HT-29 (cell line): ENCODE measurements at places on chromosomes 11 and 22. TPM values are rescaled to one million over a fixed set of nuclear protein-coding genes. Genes with fewer than 3 reads are reported as not detected.

GRCh38 chr22:38751066-38751421 is 4.8 kb downstream of the SUN2 start:
- DNase-seq, result no peak

Gene KIF18A
- total RNA-seq, result 7.9 and 8.0 TPM in 2 replicates

Gene ST14
- total RNA-seq, result 543 and 609 TPM in 2 replicates

Gene CNTF
- 1.3 and 1.6 TPM in 2 replicates for total RNA-seq

DNA sequence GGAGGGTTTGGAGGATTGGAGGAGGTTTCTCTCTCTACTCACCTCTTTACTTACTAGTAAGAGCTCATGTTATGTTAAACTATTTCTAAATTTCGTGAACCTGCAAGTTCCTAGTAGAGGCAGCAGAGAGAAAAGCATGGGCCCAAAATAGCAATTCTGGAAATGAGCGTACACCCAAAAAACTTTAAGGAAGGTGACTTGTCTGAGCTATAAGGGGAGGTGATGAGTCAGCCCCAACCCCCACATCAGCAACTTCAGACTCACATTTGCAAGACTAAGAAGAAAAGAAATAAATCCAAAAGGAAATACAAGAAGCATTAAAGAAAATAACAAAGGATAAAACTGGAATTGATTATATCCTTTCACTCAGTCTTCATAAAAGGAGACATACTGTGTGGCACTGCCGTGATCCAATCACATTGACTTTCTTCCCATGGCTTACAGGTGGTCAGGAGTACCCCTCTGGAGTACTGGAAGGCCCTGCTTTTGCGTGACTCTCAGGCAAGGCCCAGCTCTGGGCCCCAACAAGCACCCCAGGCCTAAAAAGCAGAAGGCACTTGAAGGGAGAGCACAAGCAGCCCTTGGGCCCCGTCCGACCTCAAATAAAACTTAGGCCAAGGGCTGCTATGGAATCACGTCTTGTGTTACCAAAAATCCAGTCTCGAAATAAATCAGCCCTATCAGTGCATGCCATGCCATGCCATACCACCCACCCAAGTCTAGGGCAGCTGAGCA is 14.3 kb downstream of the PACSIN2 start:
- no peak for DNase-seq

GRCh38 chr11:71169313-71169712 is 83.1 kb downstream of the SHANK2 start:
- DNase-seq, result no peak

GRCh38 chr11:72712841-72713240 is 38.6 kb upstream of the PDE2A start:
- DNase-seq, result no peak

Gene BUD13
- total RNA-seq, result 21.7 and 22.1 TPM in 2 replicates

- DNase-seq, result no peak
These were observed 312.2 kb upstream of the MTNR1B start for GRCh38 chr11:92657226-92657625.
